ENCODE measurements at places on chromosomes 4 and X.

- peak; percentile 57 for DNase-seq
These were observed 966.6 kb upstream of the SLIT2 start for GRCh38 chr4:19285146-19285545.

GRCh38 chrX:94744786-94745185 lies 1070.8 kb downstream of the FAM133A start:
- DNase-seq: no peak

DNA sequence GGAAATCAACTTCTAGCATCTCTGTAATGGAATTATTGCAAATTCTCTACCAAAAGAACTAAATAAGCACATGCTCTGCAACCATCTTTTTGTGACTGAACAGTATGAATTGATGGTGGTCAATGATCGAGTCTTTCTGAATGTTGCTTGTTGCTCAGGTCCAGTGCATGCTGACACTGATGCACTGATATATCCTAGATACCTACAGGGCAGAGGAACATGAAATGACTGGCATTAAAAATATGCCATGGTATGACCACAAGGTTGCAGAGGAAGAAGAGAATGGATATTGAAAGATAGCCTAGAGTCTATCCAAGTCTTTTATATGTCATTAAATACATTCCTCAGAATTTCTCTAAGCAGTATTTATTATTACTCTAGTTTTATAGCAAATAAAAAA lies 692.8 kb upstream of the TENM3 start:
- no peak for DNase-seq

DNA sequence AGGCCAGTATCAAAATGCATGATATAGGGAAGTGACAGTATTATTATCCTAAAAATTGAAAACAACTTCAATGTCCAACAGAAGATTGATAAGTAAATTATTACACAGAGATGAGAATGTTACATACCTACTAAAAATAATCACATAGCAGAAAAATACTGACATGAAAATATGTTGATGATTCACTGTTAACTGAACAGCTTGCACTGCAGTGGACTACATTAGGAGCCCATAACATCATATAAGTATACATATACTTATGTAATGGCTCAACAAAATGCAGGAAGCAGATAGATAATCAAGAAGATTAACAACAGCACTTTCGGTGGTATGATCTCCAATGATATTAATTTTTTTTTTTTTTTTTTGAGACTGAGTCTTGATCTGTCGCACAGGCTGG lies 7.1 kb downstream of the CLOCK start:
- DNase-seq: no peak

- peak; percentile 1 for DNase-seq
These were observed 7.8 kb downstream of the SERTM2 start for GRCh38 chrX:111519215-111519614.

DNA sequence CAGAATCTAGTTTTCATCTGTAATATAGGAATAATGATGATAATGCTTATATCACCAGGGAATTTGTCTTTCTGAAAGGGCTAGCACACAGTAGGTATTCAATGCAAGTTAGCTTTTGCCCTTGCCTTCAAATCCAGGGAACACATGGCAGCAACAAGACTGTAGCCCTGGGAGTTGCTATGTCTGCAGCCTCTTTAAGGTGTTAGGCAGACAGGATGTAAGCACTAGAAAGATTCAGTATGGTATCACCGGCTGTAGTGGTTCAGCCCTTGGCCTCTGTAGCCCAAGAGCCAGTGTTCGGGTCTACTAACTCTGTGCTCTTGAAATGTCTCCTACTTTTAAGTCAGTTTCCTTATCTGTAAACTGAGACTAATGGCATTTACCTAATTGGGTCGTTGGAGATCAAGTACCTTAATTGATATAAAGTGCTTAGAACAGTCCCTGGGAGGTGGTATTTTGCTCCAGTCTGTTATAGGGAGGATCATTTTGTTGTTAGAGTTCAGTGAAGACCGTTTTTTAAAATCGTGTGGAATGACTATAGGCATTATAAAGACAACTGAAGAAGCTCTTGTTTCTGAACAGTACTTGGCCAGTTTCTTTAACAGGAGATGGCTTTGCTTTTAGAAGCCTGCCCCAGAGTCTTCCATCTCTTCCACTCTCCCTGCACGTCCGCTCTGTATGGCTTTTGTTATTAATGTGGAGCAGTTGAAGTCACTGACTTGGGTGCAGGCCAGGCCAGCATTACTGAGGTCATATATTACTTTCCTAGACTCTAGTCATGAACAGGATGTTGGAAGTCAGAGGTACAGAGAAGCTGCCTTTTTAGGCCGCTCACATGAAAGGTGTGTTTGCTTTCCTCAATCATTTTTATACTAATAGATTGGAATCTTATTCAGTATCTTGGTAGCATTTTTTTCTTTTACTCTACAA lies 44.8 kb downstream of the GAB1 start:
- peak; percentile 80 for DNase-seq

GRCh38 chrX:119482041-119482440 lies 13.8 kb downstream of the SLC25A5 start:
- DNase-seq: no peak

DNA sequence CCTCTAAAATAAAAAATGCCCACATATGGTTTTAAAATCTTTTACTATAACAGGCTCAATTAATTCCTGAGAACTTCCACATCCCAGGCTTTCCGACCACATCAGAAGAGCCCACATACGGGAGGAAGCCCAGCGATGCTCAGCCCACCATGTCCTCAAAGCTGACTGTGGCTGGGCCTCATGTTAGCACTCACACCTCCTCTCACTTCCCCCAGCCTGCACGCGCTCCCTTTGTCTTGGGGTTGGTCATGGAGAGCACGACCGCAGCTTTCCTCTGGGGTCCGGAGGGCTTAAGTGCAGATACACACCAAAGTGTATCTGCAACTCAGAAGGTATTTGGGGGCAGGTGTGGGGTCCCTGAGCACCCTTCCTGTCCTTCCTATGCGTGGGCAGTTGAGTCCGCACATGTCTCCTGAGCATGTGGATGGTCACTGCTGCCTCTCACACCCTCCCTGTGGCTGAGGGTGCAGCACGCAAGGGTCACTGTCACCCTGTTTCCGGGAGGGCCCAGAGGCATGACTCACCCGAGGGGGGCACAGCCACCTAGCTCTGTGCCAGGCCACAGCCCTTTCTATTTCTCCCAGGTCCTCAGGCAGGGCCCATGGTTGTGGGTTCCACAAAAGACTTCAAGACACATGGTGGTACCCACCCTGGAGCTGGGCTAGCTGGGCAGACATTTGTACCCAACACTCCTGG lies 21.2 kb downstream of the WDR1 start:
- no peak for DNase-seq

GRCh38 chr4:80388284-80388607 lies 52.7 kb downstream of the CFAP299 start:
- no peak for DNase-seq

DNA sequence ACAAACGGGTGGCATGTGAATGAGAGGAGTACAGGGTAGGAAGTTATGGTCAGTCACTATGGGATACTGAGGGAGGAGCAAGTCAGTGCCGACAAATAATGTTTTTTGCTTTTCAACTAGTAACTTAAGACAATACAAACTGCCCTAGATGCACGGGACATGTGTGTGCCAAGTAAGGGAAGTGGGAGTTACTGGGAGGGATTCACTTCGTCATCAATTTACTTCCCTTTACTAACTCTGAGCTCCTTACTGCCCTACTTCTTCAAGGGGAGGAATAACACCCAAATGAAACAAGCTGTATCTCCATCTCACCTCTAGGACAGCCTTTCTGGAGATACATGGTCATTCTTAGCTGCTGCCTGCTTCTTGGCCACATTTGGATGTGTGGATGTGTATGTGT lies 97.7 kb downstream of the DGKK start:
- DNase-seq: no peak

DNA sequence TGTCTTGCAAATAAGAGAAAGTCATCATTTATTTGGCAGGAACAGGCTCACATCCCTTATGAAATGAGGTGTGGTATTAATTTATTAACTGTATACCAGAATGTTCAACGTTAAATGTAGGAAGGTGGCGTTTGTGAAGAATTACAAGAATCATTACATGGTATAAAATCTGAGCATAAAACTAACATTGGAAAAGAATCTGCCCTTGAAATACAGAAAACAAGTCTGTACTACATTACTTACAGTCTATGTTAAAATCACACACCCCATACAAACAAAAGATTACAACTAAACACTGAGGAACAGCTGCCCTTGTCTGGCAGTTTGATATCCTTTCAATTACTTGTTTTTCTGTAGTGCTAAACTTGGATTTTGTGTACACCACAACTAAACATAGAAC lies 131.1 kb downstream of the DCHS2 start:
- no peak for DNase-seq

GRCh38 chr4:83498187-83498586 lies 13.3 kb upstream of the ABRAXAS1 start:
- no peak for DNase-seq

DNA sequence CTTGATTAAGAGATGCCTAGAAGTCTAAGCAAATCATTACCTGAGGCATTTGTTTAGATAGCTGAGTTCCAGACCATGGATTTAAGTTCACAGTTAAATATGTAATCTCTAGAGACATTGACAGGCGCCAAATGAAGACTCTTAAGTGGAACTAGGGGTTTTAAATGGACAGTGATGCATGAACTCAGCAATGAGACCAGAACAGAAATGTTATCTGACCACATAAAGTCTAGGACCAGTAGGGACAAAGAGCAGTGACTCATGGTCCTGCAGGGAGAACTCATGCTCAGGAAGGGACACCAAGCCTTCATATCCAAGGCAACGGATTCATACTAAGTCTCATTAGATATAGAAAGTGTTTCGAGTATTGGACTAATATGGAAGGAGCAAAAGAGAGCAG lies 152.3 kb downstream of the PPARGC1A start:
- DNase-seq: no peak

DNA sequence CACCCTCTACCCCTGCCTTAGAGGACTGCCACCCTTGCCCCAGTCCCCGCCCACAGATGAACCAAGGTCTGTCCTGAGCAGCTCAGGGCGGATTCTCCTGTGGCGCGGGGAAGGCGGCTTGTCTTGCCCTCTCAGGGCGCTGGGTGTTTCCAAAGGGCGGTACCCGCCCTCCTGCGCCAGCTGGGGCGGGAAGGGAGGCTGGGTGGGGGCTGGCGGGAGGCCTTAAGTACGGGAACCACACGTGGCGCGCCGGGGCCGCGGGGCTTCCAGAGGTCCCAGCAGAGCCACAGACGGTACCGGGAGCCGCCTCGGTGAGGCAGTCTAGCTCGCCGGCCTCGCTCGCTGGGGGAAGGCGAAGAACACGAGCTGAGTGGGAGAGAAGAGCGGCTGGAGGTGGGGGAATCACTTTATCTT lies 361.1 kb downstream of the MID1IP1 start:
- DNase-seq: no peak

- no peak for DNase-seq
These were observed 1.9 kb downstream of the KANTR start for GRCh38 chrX:53095796-53096195.

GRCh38 chr4:14607578-14607977 lies 394.7 kb upstream of the CPEB2 start:
- DNase-seq: no peak

DNA sequence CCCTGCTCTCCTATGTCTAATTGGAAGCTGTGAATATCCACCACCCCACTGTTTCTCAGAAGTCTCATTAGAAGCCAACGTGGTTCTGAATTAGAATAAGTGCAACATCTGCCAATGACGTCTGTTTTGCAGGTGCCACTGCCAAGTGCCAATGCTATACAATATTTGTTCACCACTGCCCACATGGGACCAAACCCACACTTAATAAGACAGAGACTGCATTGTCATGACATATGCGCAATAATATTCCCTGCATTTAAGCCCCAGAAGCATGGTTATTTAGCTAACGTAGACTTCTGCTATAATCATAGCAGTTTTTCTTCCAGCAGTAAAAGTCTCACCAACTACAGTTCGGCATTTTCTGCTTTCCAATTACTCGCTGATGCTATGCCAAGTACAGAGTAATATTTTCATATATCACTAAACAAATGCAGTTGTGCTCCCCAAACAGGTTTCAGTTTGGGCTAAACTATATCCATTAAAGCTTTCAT lies 262.5 kb upstream of the PCDH18 start:
- peak; percentile 35 for DNase-seq

DNA sequence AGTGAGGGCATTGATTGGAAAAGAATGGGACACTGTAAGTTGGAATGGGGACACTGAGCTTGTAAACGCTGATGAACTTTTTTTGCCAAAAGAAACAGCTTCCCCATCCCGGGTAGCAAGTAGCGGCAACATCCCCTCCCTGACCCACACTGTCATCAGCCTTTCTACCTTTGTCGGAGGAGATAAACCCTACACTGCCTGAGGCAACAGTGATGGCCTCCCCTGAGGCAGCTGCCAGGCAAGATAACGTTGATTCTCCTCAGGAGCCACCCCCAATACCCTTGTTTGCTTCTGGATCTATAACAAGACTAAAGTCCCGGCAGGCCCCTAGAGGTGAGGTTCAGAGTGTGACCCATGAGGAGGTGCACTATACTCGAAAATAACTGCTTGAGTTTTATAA lies 10.3 kb upstream of the RAB33B start:
- DNase-seq: no peak

DNA sequence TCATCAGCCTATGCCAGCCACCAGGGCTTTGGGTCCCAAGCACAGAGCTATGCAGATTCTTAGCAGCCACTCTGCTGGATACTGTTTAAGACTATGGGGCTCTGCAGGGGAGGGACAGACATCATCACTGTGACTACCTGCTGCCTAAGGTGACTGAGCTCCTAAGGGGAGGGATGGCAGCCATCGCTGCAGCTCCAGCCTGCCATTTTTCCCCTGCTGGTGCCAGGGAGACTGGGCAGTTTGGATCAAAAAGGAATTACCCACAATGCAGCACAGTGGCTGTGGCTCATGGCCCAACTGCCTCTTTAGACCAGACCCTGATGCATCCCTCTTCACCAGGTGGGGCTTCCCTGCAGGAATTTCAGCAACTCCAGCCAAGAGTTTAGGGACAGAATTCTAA lies 28.6 kb upstream of the INPP4B start:
- no peak for DNase-seq

- DNase-seq: no peak
These were observed 197.6 kb upstream of the ANXA3 start for GRCh38 chr4:78353921-78354320.

DNA sequence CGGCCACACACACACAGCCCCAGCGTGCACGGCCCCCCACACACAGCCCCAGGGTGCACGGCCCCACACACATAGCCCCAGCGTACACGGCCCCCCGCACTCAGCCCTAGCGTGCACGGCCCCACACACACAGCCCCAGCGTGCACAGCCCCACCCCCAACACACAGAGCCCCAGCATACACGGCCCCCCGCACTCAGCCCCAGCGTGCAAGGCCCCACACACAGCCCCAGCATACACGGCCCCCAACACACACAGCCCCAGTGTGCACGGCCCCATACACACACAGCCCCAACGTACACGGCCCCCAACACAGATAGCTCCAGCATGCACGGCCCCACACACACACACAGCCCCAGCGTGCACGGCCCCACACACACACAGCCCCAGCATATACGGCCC lies 17.6 kb downstream of the GAK start:
- no peak for DNase-seq

- DNase-seq: no peak
These were observed 8.4 kb upstream of the RXFP1 start for GRCh38 chr4:158513256-158513655.

DNA sequence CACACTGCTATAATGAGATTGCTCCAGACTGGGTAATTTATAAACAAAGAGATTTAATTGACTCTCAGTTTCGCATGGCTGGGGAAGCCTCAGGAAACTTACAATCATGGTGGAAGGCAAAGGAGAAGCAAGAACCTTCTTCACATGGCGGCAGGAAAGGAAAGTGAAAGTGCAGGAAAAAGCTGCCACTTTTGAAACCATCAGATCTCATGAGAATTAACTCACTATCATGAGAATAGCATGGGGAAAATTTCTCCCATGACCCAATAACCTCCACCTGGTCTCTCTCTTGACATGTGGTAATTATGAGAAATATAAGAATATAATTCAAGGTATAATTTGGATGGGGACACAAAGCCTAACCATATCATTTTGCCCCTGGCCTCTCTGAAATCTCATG lies 884.2 kb downstream of the GLUD2 start:
- DNase-seq: no peak

All from AG10803 (cell line).